GM12892 (cell line): ENCODE measurements at places on chromosomes 16 and 17.

- DNase-seq = no peak
Observed at GRCh38 chr17:71184716-71185115, 936.1 kb upstream of the SOX9 start.

GRCh38 chr17:4818276-4818675 is 11.3 kb downstream of the PLD2 start:
- DNase-seq = no peak

DNA sequence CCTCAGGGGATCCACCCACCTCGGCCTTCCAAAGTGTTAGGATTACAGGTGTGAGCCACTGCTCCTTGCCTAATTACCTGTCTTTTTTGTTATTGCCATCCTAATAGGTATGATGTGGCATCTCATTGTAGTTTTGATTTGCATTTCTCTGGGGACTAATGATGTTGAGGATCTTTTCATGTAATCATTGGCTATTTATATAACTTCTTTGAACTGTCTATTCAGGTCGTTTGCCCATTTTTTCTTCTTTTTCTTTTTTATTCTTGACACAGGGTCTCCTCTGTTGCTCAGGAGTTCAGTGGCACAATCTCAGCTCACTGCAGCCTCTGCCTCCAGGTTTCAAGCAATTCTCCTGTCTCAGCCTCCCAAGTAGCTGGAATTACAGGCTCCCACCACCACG is 1.3 kb upstream of the TGFB1I1 start:
- DNase-seq = no peak

- no peak for DNase-seq
Observed at GRCh38 chr17:18937981-18938691, 13.8 kb upstream of the SLC5A10 start.

- no peak for DNase-seq
Observed at GRCh38 chr16:77353587-77354263, 81.1 kb downstream of the ADAMTS18 start.

GRCh38 chr17:55453839-55454557 is 32.4 kb upstream of the MMD start:
- DNase-seq = no peak

DNA sequence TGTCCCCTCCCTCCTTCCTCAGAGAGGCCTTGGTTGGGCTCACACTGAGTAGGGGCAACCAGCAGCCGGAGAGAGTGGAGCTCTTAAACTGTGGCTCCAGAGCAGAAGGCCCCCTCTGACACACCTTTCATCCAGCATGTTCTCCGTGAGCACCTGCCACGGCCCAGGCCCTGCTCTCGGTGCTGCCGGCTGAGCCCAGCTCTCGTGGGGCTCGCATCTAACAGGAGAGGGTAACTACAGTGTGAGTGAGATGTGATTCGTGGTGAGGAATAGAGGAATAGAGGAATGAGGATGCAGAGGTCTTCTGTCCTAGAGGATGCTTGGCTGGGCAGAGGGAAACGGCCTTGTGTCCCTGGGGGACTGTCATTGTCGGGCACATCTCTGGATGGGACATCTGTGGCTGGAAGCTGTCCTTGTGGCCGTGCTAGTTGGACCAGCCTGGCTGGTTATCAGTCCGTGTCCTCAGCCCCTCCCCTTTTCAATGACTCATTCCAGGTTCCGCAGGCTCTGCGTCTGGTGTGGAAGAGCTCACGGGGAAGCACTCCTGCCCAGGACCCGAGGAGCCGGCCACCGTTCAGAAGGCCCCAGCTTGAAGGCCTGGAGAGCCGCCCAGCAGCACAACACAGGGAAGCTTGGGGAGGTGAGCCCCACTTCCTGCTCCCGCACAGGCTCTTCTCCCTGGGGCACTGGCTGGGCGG is 11.9 kb upstream of the DNASE1 start:
- DNase-seq = no peak

DNA sequence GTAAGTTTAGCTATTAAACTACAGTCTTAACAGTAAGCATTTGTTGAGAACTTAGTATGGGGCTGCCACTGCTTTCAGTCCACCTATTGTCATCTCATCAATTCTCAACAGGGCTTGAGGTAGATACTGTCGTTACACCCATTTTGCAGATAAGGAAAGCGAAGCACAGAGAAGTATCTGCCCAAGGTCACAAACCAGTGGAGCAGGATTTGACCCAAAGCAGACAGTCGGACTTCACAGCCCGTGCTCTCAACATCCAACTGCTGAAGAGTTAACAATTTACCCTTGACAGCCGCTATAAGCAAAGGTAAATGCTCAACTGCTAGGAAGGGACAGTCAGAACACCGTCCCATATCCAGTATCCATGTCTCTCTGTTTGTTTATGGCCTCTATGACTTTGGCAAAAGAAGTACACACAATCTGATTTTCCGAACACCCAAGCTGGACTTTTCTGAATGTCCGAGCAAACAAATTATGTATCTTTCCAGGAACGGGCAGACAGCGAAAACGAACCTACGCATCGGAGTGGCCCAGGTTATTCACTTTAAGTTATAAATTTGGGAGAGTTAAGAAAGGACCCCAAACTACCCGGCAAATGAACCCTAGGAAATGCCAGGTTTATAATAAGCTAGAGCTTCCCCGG is 1.2 kb downstream of the SIAH1 start:
- DNase-seq = no peak

DNA sequence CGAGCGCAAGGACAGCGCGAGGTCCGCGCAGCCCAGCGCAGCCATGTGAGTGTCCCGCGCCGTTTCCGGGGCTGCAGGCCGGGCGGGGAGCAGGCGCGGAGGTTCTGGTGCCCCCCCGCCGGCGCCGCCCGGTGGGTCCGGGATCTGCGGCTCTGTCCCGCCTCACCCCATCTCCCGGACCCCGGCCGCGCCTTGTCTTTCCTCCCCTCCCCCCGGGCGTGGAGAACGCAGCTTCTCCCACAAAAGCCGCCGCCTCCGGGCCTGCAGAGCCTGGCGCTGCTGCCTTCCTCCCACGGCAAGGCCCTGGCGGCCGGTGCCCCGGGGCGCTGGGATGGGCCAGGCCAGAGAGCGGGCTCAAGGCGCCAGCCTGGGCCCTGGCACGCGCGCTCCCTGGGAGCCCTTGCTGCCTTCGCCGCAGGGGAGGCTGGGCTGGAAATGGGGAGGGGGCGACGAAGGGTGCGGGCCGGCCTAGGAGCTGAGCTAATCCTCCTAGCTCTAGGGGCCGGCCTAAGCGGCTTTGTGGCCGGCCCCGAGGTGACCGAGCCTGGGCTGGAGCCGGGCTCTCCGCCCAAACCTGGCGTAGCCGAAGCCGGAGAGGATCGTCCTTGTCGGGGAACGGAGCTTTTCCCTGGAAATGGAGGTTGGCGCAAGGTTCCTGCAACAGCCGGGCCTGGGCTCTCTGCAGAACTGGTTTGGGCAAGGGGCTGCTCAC is 397 bp downstream of the RIPOR1 start:
- no peak for DNase-seq

- DNase-seq = no peak
Observed at GRCh38 chr17:79862771-79863440, 23.7 kb upstream of the CBX4 start.

- DNase-seq = no peak
Observed at GRCh38 chr17:70608193-70608592, 438.9 kb downstream of the KCNJ2 start.

DNA sequence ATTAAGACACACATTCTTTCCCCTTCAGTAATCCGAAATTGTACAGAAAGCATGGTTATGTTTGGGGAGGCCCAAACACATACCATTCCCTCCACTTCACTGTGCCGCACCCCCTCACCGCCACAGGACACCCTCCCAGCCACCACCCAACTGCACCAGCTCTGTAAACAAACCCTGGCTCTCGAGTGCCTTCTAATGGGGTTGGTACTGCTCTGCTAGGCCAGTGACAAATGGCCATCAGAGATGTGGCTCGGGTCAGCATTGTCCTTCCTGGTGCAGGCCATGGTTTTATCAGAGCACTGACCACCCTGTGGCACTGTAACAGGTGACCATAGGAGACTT is 24.0 kb upstream of the SREBF1 start:
- DNase-seq = no peak

DNA sequence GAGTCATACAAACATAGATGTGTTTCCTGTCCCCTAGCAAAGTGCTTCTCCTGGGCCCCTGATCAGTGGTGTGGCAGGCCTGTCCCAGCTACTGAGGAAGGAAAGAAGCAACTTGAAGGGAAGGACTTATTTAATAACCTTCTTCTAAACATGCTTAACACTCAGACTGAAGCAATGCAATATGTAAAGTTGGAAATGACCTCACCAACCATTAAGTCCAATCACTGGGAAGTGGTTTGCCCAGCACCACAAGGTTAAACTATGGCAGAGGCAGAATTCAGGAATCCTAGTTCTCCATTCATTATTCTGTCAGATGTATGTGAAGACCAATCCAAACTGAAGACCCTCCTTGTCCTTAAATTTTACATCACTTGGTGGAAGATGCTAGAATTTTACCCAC is 39.1 kb downstream of the CENPV start:
- DNase-seq = no peak

- no peak for DNase-seq
Observed at GRCh38 chr17:78629436-78629995, 52.3 kb upstream of the DNAH17 start.

- DNase-seq = no peak
Observed at GRCh38 chr17:77424585-77425344, 284.0 kb downstream of the SEC14L1 start.

DNA sequence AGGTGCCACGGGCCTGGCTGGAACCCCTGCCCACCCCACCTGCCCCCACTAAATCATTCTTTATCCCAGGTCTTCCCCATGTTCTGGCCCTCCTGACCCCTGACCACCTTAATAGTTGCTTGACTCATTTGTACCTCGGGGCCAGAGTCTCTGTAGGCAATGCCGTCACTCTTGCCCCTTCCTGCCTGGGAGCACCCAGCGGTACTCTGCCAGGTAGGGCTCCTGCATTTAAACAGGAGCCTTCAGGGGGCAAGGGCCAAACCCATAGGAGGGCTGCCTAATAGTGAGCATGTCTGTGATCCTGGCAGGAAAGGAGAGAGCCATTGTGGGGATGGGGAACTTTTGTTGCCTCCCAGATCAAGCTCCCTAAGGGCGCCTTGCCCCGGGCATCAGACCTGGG is 8.8 kb upstream of the ITGA3 start:
- DNase-seq = no peak

DNA sequence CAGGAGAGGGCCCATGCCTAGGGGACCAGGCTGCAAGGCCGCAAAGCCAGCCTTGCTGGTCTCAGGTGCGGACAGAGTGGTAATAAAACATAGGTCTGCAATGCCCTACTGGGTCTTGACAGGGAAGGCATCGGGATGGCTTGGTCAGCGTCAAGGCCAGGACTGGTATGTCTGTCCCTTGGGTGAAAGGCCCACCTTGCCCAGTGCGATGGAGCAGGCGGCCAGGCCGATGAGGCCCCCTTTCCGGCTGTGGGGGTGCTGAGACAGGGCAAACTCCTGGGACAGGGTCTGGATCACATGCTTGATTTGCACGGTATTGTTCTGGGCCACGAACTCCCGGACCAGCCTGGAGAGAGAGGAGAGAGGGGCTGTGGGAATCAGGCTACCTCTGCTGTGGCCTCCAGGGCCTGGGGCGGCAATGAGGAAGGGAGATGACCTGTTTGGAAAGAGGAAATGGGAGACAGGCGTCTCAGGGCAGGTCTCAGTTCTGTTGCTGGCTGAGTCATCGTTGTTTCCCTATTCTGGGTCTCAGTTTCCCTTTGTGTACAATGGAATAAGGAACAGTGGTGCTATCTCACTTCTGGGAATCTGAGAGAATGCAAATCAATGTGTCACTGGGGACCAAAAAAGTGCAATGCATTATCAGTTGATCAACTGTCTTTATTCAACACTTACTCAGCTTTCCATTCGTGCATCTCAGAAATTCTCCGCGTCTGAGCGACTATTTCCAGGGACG is 14.8 kb downstream of the VAC14 start:
- DNase-seq = no peak

DNA sequence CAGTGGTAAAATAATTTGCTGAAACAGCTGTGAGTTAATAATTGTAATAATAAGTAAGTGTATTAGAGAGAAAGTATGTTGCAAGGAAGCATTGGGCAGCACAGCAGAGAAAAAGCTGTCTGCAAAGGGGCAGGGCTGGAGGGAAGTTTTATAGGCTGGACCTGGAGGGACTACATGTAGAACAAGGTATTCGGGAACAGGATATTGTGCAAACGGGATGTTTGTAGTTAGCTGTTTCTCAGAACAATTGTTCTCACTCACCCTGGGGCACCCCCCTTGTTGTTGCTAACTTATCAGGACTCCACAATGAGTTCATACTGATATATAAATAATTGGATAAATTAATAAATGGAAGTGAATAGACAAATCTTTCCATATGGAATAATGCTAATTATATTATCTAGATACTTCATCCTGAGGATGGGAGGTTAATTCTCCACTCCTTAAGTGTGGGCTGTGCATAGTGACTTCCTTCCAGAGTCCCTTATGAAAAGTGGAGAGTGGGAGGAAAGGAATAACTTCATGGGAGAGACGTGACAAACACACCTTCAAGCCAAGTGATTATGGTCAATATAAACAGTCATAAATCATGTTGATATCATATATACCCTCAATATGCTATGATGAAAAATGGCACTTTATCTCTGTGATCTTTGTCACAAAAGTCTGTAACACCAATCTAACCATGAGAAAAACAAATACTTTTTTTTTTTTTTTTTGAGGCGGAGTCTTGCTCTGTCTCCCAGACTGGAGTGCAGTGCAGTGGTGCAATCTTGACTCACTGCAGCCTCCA is 85.4 kb downstream of the PPM1E start:
- no peak for DNase-seq

- no peak for DNase-seq
Observed at GRCh38 chr17:70525961-70526360, 356.6 kb downstream of the KCNJ2 start.

GRCh38 chr17:71444078-71444477 is 676.7 kb upstream of the SOX9 start:
- no peak for DNase-seq

DNA sequence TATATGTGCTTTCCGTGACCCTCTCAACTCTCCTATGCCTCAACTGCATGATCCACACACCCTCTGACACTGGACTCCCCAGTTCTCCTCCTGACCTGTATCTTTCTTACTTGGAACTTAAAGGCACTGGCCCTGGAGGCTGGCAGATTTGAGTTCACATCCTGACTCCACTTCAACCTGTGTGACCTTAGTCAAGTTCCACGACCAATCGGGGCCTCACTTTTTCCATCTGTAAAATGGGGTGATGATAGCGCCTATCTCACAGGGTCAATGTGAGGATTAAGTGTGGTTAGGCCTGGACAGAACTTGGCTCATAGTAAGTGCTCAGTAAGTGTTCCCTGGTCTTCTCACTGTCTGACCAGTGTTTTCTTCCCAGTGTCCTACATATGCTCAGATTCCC is 25.1 kb downstream of the MARF1 start:
- no peak for DNase-seq

DNA sequence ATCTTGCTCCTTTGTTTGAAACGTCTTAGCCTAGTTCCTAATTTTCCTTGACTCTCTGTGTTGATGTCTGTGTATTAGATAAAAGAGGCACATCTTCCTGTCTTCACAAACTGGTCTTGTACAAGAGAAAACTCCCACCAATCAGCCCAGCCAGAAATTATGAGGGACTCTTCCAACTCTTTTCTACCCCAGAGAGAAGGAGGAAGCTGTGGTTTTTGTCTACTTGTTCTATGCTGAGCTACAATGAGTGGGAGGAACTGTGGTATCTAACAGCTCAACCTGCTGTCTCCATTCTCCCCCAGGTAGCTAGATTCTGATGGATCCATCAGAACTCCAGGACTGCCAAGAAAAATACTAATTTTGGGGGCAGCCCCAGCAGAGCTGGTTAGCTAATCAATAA is 392.5 kb downstream of the HS3ST3B1 start:
- DNase-seq = no peak
